ENCODE measurements at places on chromosomes 16 and 17.

- no peak for DNase-seq
These were observed 2.6 kb downstream of the WSB1 start for GRCh38 chr17:27296428-27296979.

DNA sequence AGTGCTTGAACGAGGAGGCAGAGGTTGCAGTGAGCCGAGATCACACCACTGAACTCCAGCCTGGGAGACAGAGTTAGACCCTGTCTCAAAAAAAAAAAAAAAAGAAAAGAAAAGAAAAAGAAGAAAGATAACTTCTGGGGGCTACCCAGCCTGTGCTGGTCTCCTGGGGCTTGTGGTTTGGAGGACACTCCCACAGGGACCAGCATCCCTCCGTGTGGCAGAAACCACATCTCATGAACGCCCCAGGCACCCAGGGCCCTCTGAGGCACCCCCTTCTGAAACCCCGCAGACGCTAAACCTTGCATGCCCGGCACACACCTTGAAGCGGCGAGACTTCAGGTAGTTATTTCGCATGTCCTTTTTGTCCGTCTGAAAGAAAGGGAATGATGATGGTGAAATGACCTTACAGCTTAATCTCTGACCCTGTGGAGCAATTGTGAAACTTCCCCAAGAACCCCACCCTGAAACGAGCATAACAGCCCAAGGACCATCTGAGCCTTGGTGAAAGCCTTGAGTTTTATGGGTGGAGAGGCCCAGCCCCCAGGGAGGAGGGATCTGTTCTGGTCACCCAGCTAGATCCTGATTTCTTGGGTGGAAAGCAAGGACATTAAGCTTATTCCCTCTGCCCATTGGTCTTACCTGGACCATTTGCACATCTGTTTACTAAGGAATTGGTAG, 55.0 kb downstream of the CNGB1 start:
- DNase-seq: no peak

GRCh38 chr17:70040336-70040735, 34.7 kb upstream of the KCNJ16 start:
- DNase-seq: no peak

DNA sequence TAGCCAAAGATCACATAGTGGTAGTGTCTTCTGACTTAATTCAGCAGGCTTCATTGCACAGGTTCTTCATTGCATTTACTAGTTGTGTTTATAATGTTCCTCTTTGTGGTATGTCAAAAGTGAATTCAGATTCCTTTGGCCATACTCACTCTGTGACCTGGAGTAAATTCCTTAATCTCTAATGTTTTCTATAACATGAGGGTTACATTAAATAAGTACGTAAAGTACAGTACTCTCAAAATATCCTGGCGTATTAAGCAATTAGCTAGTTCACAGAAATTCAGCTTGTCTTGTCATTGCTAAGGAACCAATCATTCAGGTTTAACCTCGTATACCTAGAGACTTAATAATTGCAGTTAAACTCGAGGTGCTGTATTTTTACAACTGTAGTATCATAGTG, 4.2 kb downstream of the RPS6KB1 start:
- DNase-seq: no peak

GRCh38 chr17:77807746-77808441, 150.6 kb upstream of the TNRC6C start:
- DNase-seq: no peak

GRCh38 chr17:59607817-59608403, 11.8 kb upstream of the CLTC start:
- no peak for DNase-seq

DNA sequence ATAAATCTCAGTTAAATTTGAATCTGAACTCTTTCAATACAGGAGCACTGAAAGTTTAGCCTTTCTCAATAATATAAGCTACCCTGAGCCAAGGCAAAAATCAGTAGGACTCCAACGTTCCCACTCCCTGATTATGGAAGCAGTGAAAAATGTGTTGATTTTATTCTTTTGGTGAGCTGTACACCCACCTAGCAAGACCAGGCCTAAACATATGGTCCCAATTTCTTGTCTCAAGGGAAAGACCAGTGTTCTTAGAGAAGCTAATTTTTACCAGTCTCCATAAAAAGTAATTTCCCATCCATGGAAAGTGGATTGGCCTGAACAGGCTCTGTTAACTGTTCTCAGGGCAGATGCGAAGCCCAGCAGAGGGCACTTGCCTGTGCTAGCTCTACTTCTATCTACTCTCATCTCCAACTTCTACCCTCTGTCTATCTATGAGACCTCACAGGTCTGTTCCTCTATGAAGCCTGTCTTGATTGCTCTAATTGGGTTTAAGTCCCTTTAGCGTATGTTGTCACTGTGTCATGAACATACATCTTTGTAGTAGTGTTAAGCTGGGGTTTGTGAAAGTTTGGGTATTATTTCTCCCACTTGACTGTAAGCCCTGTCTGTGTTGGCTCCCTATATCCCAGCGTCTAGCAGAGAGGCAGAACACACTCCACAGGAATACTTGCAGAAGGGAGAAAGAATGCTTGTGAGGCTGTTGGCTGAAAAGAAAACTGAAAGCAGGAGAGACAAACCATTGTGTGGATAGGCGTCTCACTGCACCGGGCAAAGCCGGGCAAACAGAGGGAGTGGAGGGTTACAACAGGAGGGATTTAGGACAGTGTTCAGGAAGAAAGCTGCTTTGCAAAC, 167.1 kb upstream of the MAF start:
- no peak for DNase-seq

DNA sequence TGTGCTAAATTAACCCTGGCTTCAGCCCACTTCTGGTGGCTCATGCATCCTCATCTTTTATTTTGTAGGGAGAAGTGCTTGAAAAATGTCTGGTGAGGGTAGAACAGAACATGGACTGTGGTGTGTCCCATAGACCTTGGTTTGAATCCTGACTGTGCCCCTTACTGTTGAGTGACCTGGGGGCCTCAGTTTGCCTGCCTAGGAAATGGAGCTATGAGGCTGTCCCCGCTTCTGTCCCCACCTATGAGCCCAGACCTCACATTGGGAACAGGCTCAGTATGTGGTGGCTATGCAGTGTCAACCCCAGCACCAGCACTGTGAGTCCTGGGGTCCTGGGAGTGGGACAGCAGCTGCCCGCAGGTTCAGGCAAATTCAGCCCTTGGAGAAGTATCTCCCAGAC, 186.3 kb upstream of the GSE1 start:
- DNase-seq: no peak

DNA sequence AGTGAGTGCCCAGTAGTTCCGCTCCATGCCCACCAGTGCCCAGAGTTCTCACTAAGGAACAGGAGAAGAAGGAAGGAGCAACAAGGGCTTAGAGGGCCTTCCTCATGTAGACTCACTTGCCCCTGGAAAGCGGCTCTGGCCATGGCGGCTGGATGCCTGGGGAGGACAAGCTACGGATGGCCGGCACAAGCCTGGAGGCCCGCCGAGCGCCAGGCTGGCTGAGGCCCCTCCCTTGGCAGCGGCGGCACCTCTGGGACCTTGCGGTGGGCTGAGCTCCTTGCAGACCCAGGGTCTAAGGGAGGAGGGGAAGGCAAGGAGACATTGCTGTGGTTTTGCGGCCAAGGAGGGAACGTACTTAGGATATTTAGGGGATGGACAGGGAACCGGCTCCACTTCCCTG, 160.1 kb downstream of the SALL1 start:
- no peak for DNase-seq

GRCh38 chr17:55320594-55321426, 56.0 kb downstream of the HLF start:
- no peak for DNase-seq

DNA sequence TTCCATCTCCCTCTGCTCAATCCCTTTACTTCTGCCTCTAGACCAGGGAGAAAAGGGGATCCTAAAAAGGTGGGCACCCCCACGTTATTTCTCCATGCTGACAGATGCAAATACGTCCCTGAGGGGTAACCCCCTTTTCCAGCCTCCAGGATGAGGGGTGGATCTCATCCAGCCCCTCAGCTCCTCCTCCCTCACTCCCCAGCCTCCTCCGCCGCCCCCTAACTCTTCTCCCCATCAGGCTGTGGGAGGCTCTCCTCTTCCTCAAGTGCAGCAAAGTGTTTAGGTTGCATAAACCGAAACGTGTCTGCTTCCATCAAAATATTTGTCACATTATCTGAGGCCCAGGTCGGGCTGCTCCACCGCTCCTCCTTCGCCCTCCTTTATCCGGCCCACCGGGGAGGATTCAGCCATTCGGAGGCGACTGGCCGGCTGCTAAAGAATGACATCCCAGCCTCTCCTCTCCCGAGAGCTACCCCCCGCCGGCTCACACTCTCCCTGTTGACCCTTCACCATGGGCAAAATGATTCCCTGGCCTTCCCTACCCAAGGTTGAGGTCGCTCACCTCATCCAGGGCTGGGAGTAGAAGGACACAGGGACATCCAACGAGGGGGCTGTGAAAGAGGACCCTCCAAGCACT, 1.2 kb upstream of the C1QL1 start:
- DNase-seq: no peak

- DNase-seq: no peak
These were observed 2.9 kb downstream of the SPATA32 start for GRCh38 chr17:45258981-45259380.

- DNase-seq: no peak
These were observed 4.8 kb upstream of the ATP2A3 start for GRCh38 chr17:3968886-3969524.

GRCh38 chr16:87380881-87381280, 2.7 kb downstream of the FBXO31 start:
- DNase-seq: no peak

DNA sequence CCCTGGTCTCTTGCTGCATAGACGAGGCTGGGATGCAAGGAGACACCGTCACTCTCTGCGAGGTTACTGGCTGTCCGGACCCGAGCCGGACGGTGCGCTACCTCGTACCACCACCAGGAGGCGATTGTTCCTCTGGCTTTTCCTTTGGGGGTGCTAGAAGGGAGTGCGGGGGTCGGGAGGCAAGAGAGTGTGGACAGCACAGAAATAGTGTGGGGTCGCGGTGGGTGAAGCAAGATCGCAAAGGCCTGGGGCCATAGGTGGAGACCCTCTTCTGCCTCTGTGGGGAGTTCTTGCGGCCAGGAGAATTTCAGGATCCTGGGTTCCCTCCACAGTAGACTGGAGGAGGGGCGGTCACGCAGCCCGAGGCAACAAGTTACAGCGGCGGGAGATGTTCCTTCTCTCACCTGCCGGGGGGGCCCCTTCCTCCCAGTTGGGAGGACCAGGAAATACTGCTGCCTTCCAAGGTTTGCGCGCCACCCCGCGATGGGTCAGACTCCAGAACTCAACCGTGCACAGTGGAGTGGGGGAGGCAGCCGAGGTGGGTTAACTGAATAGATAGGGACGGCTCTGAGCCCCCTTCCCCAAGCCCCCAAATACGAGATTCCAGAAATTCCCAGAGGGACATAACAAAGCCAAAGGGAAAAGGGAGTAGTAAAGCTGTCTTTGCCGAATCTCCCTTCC, 6.9 kb downstream of the PHOSPHO1 start:
- DNase-seq: peak; percentile 60

GRCh38 chr17:15651583-15652110, 32.1 kb upstream of the FBXW10B start:
- DNase-seq: no peak

- DNase-seq: no peak
These were observed 30.5 kb downstream of the TANGO6 start for GRCh38 chr16:68873635-68874471.

DNA sequence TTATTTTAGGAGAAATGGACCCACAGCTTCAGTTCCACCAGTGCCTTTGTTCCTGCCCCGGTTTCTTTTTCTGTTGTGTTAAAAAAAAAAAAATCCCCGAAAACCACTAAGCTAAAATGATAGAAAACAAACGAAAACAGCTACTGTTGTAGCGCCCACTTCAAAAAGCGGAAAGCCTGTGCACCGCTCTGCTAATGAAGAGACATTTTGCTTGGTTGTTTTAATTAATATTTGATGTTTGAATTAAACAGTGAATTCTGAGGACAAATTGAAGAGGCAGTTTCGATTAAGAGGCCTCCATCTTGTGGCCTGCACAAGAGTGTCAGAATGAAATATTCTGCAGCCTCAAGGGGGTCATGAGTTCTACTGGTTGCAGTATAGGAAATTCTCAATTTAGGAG, 186.7 kb downstream of the RPTOR start:
- no peak for DNase-seq

DNA sequence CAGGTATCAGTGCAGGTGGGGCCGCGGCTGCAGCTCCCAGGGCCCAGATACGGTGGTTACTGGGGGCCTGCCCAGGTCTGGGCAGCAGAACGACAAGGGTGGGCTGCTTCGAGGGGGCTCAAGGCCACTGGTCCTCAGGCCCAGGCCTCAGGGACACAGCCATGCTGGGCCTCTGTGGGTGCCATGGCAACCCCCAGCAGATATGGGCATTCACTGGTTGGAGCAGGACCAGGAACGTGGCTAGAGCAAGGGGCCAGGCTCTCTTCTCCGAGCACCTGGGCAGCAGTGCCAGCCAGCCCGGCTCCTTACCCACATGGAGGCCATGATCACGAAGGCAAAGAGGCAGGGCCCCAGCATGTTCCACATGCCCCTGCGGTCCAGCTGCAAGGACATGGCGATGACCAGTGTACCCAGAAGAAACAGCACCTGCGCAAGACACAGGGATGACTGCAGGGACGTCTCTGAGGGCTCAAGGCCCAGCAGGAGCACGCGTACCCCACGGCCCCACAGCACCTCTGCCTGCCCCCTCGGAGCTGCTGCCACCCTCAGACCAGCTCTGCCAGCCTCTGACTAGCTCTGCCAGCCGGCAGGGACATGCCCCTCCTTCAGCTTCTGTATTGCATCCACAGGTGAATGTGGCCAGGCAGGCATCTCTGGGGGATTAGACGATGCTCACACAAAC, 2.1 kb upstream of the MRPL28 start:
- DNase-seq: no peak

GRCh38 chr16:90008708-90009145, 10.5 kb downstream of the DBNDD1 start:
- peak; percentile 66 for DNase-seq

GRCh38 chr17:65123757-65124675, 13.2 kb upstream of the RGS9 start:
- no peak for DNase-seq

GRCh38 chr17:39601758-39602532, 5.8 kb downstream of the NEUROD2 start:
- DNase-seq: no peak

GRCh38 chr17:732902-733720, 715 bp downstream of the TLCD3A start:
- DNase-seq: peak; percentile 17

- DNase-seq: no peak
These were observed 7.1 kb downstream of the BCAR1 start for GRCh38 chr16:75244225-75244809.

GRCh38 chr16:30006659-30007377, 4.0 kb downstream of the DOC2A start:
- DNase-seq: no peak

GRCh38 chr17:62059414-62059813, 5.7 kb downstream of the MED13 start:
- DNase-seq: no peak

GRCh38 chr17:61467416-61468262, 15.4 kb downstream of the TBX4 start:
- no peak for DNase-seq

- DNase-seq: no peak
These were observed 507 bp downstream of the CIITA start for GRCh38 chr16:10877472-10877946.

GRCh38 chr17:1108765-1109605, 70.8 kb downstream of the ABR start:
- DNase-seq: peak; percentile 55

Measured in memory B cell (primary cell).